ENCODE measurements at places on chromosomes 7 and 10.

DNA sequence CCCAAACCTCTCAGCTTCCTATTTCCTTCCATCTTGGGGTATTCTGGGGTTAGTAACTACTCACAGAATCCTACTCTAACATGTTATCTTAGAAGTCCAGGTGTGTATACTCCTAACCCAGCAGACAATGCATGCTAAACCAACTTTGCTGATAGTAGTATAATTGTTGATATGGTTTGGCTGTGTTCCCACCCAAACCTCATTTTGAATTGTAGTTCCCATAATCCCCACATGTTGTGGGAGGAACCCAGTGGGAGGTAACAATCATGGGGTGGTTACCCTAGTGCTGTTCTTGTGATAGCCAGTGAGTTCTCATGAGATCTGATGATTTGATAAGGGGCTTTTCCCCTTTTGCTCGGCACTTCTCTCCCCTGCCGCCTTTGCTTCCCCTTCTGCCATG lies 135.1 kb downstream of the CHRM2 start:
- no peak for DNase-seq

DNA sequence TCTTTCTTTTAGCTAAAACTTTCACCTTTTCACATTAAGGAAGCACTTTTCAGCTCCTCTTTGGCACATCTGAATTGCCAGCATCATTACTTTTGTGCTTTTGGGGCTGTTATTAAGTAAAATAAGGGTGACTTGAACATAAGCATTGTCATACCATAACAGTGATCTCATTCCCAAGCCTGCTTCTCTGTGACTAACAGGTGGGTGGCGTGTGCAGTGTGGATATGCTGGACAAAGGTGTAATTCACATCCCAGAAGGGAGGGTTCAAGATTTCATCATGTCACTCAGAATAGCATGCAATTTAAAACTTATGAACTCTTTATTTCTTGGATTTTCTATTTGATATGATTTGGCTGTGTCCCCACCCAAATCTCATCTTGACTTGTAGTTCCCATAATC lies 517.4 kb upstream of the MKI67 start:
- no peak for DNase-seq

DNA sequence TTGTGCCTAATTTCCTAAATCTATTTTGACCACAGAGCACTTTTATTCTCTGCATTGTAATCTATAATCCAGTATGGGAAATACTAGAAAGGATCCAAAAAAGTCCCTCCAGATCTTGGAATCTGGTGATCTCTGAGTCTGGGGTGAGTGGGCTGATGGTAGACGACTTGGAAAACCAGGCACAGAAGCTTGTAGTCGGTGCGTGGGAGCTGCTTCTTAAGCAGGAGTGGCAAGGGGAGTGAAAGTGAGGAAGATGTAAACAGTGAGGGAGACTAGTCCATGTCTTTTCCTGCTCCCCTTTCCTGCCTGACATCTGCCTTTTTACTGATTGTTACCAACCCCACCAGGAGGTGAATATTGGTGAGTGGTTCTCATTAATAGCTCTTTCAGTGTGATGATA lies 6.8 kb downstream of the AUTS2 start:
- peak; percentile 14 for DNase-seq

- no peak for DNase-seq
Measured at GRCh38 chr10:119090026-119090795, 9.6 kb upstream of the EIF3A start.

- no peak for DNase-seq
Measured at GRCh38 chr7:83793558-83793957, 144.6 kb upstream of the SEMA3E start.

DNA sequence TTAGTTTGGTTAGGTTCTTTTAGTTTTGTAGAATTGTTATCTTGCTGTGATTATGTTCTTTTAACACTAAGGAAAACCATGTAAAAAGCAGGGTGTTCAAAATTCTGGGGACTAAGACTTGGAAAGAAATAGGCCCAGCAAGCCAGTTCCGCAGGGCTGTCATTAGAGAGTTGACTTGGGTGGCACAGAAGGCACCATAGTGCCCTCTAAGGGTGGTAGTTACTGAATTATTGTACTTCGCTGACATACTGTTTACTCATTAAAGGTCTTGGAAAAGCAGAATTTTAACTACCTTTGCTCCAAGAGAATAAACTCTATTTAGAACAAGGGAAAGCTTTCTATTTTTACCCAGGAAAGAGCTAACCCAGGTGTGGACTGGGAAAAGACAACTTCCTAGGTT lies 86.5 kb downstream of the OTUD1 start:
- DNase-seq, result no peak

DNA sequence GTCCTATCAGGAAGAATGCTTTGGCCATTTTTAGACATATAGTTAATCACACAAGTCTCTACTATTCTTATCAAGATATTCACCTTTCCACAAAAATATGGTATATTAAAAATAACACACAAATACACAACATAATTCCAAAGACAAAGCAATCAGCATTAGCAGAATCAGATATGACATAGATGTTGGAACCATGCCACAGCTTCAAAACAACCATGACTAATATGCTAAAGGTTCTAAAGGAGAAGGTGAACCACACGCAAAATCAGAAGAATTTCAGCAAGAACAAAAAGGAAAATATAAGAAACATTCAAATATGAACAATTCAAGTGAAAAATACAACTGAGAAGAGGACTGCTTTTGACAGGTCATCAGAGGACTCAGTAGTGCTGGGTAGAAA lies 670.2 kb upstream of the SORCS1 start:
- DNase-seq, result no peak

DNA sequence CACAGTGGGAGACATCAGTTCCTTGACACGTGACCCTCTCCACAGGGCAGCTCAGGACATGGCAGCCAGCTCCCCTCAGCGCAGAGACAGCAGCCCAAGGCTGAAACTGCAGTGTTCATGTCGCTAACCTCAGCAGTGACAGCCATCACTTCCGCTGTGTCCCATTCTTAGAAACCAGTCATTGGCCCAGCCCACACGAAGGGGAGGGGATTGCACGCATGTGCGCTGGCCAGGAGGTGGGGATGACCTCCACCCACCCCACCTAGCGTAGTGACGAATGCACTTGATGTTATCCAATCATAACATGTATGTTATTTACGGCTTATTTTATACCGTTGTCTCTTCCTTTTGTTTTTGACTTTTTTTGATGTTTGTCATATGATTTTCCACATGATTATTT lies 36.9 kb upstream of the EGFR start:
- DNase-seq, result no peak

DNA sequence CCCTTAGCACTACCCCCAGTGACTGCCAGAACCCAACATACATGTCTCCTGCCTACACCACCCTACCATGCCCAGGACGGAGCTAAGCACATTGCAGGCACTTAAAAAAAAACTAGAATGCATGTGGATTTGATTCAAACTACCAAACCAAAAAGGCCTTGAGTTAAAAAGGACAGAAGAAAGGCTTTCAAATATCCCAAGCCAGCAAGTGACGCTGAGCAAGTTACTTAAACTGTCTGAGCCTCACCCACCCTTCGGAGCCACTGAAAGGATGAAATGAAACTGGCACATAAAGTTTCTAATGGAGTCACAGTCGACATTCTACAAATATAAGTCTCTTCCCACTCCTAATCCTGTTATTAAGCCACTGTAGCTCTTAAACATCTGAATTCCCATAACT lies 1.8 kb downstream of the CPXM2 start:
- no peak for DNase-seq

- DNase-seq, result peak; percentile 35
Measured at GRCh38 chr7:37247861-37248260, 200.8 kb downstream of the ELMO1 start.

- no peak for DNase-seq
Measured at GRCh38 chr10:131571346-131571745, 259.8 kb upstream of the TCERG1L start.

DNA sequence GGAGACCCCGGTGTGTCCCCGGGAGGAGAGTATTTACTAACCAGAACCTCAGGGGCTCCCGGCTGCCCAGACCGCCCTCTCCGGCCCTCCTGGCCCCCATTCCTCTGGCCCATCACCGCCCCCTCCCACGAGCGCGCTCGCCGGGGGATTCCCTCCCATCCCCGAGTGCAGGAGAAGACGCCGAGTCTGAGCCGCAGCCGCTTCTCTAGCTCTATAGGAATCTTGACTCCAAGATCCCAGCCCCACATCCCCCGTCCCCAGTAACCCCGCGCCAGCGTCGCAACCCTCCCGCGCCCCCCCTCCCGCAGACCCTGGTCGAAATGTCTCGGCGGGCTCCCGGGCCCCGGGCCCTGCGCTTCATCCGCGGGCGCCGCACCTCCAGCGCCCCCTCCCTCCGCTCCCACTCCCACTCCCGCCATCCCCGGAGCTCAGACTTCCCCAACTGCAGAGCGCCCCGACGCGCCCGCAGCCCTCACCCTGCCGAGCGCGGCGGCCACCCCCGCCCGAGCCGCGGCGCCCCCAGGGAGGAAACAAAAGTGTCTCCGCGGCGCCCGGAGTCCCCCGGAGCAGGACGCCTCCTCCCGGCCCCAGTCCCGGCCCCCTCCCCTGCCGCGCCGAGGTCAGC lies 541 bp downstream of the ELMO1 start:
- DNase-seq, result no peak

DNA sequence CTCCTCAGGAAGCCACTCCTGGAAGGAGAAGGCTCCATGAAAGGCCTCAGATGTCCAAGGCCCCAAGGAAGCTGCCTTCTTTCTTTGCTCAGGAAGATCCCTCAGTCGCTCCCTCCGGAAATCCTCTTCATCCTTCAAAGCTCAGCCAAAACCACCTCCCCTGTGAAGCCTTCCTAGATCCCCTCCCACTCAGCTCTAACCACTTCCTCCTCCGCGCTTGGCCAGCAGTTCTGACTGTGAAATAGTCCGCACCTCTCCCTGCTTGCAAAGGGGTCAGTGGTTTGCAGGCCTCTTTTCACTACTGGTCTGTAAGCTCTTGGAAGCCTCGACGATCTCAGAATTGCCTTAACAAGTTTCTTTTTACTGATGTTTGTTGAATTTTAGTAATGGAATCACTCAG lies 23.9 kb downstream of the PYROXD2 start:
- no peak for DNase-seq

GRCh38 chr7:23357190-23358093 lies 58.3 kb downstream of the MALSU1 start:
- peak; percentile 20 for DNase-seq

DNA sequence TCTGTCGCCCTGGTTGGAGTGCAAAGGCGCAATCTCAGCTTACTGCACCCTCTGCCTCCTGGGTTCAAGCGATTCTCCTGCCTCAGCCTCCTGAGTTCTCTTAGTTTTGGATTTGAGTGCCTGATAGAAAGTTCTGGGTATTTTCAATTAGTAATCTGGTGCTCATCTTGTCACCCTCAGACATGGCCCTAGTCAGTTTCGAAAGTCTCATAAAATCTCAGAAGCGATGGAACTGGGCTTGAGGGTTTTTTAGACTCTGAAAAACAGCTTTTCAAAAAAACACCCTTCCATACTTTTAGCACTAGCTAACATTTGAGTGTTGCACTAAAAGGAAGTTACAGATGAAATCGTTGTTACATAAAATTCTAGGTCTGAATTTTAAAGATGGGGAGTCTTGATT lies 9.4 kb upstream of the PIP4K2A start:
- no peak for DNase-seq

DNA sequence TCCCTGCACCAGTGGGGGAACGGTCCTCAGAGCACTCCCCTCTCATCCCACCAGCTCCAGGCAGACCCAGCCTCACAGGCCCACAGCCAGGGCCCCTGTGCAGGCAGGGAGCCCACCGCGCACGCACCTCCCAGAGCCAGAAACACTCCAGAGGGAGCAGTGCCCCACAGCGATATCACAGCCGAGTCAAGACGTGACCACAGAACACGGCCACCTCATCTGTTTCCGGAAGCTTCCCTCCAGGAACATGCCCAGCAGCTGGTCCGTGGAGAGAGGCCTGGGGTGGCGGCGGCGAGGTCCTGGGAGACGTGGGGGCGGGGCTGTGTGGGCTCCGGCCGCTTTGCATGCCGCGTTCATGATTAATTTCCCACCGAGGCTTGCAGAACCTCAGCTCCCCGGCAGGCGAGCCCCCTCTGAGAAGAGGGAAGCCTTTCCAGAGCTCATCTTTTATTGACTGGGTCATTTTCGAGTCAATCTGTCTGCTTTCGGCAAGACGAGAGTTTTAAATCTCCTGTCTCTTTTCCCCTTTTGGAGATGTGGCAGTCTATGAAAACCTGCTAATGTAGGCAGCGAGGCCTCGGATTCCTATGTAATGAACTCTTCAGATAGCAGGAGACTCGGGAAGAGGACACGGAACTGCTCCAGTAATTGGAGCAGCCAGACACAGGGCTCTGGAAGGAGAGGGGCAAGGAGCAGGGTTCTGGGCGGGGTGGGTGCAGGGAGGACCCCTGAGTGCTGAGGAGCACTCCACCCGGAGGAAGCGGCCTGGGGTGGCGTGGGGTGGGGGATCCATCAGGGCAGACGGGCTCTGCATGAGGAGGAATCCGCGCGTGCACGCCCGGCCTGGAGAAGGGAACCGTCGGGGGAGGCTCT lies 242.8 kb downstream of the ELFN1 start:
- peak; percentile 84 for DNase-seq

- peak; percentile 6 for DNase-seq
Measured at GRCh38 chr7:15104411-15105092, 202.0 kb upstream of the DGKB start.

GRCh38 chr10:78937393-78937792 lies 131.4 kb upstream of the ZMIZ1 start:
- DNase-seq, result no peak

- no peak for DNase-seq
Measured at GRCh38 chr7:149820622-149821190, 17.5 kb upstream of the ZNF862 start.

DNA sequence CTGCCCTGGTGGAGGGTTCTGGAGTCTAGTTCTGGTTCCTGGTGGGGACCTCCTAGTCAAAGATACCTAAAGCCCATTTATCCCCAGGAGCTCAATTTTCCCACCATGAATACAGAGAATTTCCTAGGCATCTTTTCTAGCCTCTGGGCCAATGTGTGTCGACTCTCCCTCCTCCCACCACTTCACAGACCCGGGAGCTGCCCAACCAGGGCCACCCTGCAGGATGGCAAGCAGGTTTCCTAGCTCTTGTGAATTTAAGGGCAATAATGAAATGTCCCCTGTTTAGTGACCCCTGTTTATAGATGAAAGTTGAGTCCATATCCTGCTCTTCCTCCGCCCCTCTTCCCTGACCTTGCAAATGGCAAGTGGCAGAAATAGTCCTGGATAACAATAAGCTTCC lies 9.4 kb downstream of the DLX5 start:
- DNase-seq, result peak; percentile 23

- no peak for DNase-seq
Measured at GRCh38 chr10:29403208-29403607, 114.3 kb downstream of the LYZL1 start.

- DNase-seq, result no peak
Measured at GRCh38 chr7:144011458-144012230, 11.5 kb downstream of the OR6B1 start.

DNA sequence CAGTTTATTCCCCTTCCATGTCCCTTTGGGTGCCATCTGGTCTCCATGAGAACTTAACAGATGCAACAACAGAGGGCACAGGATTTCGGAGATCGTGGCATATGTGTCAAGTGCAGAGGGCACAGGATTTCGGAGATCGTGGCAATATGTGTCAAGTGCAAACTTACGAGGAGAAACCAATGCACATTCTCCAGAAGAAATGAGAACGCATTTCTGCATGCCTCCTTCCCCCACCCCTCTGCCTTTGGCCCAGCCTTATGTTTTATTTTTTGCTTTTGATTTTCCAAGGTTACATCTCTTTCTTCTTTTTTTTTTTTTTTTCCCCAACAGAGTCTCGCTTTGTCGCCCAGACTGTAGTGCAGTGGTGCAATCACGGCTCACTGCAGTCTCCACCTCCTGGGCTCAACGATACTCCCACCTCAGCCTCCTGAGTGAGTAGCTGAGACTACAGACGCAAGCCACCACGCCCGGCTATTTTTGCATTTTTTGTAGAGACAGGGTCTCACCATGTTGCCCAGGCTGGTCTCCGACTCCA lies 586 bp upstream of the ANKRD26 start:
- DNase-seq, result no peak

GRCh38 chr10:87671139-87671815 lies 11.6 kb downstream of the PAPSS2 start:
- no peak for DNase-seq

Measured in retina (tissue), 1 donor.